ENCODE measurements at places on chromosomes 6 and 20. TPM values are rescaled to one million over a fixed set of nuclear protein-coding genes. Genes with fewer than 3 reads are reported as not detected.

The UBE3D gene
- total RNA-seq: 10.3 TPM

The DLL1 gene
- total RNA-seq: 59.8 TPM

The ERMARD gene
- total RNA-seq: 24.2 TPM

The SLC16A10 gene
- 6.2 TPM for total RNA-seq

The SLC17A3 gene
- total RNA-seq: not detected

The WFDC12 gene
- total RNA-seq: not detected

The TBXT gene
- total RNA-seq: not detected

The MMP24 gene
- 2.9 TPM for total RNA-seq

The FAM217B gene
- 49.9 TPM for total RNA-seq

- peaks cover 12% of the 10 kb centered on the region for H3K4me1 ChIP-seq
- DNase-seq: no peak
- no peak overlapping the region for H3K27ac ChIP-seq
- H3K27me3 ChIP-seq: no peaks in the 10 kb centered on the region
- no peak overlapping the region for H3K4me3 ChIP-seq
These were observed 19.8 kb downstream of the SUMO4 start for GRCh38 chr6:149419696-149420404.

GRCh38 chr6:138981416-138981815, 6.6 kb downstream of the REPS1 start:
- H3K27me3 ChIP-seq: no peaks in the 10 kb centered on the region
- no peak overlapping the region for H3K27ac ChIP-seq
- no peak overlapping the region for H3K4me3 ChIP-seq

- peaks cover 3% of the 10 kb centered on the region for H3K36me3 ChIP-seq
- H3K4me1 ChIP-seq: no peaks in the 10 kb centered on the region
- no peak for DNase-seq
- no peak overlapping the region for H3K4me3 ChIP-seq
- no peaks in the 10 kb centered on the region for H3K27me3 ChIP-seq
These were observed 55.2 kb upstream of the CBLN4 start for GRCh38 chr20:56060486-56060885.

DNA sequence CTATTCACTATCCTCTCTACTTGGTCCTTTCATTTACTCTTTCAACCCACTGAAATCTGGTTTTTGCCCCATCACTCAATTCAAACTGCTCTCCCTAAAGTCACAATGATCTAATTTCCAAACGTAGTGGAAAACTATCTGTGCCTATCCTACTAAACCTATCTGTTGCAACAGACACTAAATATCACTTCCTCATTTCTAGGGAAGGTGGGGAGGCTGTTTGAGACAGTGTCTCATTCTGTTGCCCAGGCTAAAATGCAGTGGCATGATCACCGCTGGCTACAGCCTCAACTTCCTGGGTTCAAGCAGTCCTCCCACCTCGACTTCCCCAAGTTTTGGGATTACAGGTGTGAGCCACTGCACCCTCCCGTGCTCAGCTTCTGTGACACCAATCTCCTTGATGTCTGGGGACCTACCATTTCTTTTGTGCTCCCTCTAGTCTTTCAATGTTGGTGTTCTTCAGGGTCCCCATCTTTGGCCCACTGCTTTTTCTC, 8.8 kb downstream of the RANBP9 start:
- H3K4me1 ChIP-seq: peaks cover 6% of the 10 kb centered on the region
- DNase-seq: no peak
- H3K27ac ChIP-seq: no peak overlapping the region
- no peaks in the 10 kb centered on the region for H3K36me3 ChIP-seq
- H3K27me3 ChIP-seq: no peaks in the 10 kb centered on the region
- no peak overlapping the region for H3K4me3 ChIP-seq

- H3K27ac ChIP-seq: peak overlapping the region; percentile 17
- H3K36me3 ChIP-seq: no peaks in the 10 kb centered on the region
- no peak for DNase-seq
- no peaks in the 10 kb centered on the region for H3K27me3 ChIP-seq
- no peak overlapping the region for H3K4me3 ChIP-seq
- H3K4me1 ChIP-seq: peaks cover 3% of the 10 kb centered on the region
These were observed 96.2 kb upstream of the RSPO3 start for GRCh38 chr6:127022302-127022701.

GRCh38 chr20:20366876-20367574, 879 bp upstream of the INSM1 start:
- no peak overlapping the region for H3K27ac ChIP-seq
- peaks cover 83% of the 10 kb centered on the region for H3K27me3 ChIP-seq
- H3K4me3 ChIP-seq: peak overlapping the region; percentile 88
- H3K4me1 ChIP-seq: peaks cover 34% of the 10 kb centered on the region
- H3K36me3 ChIP-seq: no peaks in the 10 kb centered on the region

DNA sequence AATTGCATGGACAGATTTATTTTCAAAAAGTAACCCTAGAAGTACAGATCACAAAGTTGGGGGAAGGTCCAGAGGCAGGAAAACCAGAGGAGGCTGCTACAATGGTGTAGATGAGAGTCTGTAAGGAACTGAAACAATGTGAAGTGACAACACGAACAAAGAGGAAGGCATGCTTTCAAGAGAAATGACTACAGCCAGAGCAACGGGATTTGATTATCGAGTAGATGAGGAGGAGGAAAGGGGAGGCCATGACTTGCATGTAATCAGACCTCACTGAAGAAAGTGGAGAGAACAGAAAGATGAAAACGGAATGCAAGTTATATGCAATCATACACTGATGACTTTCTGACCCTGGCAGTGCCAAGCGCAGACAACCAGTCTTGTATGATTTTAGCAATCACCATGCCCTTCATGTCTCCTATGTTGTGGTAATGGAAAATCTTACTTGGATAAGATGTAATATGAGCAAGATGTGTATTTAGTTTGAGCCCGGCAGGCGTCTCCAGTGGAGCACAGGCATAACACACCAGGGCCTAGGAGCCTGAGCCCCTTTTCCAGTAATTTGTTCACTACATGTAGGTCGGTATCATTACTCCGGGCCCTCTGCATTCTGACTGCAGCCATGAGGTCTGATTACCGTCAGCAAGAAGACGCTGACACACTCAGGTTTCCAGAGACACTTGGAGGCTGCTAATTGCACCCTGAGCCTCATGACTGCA, 34.0 kb upstream of the FAM83C start:
- no peak for DNase-seq
- peaks cover 27% of the 10 kb centered on the region for H3K4me1 ChIP-seq

GRCh38 chr20:62621251-62622110, 20.8 kb upstream of the SLCO4A1 start:
- H3K4me3 ChIP-seq: no peak overlapping the region
- H3K27ac ChIP-seq: peak overlapping the region; percentile 71
- peaks cover 8% of the 10 kb centered on the region for H3K4me1 ChIP-seq

DNA sequence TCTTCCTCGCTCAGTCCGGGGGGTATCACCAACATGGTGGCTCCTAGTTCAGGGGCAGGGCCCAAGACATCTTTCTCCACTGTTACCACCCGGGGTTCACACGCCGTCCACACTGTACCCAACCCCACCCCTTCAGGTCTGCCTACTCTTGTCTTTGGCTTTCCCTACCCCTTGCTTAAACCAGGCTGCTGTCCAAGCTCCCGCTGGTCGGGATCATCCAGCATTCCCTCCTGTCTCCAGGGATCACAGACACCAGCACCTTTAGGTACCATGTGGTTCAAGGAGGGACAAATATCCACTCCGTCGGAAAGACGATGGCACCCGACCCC, 395 bp downstream of the NELFE start:
- no peaks in the 10 kb centered on the region for H3K27me3 ChIP-seq
- H3K36me3 ChIP-seq: peaks cover 6% of the 10 kb centered on the region
- DNase-seq: no peak
- H3K27ac ChIP-seq: peak overlapping the region; percentile 95
- peaks cover 27% of the 10 kb centered on the region for H3K4me1 ChIP-seq

GRCh38 chr6:146813554-146813953, 214.8 kb downstream of the ADGB start:
- no peak for DNase-seq
- no peaks in the 10 kb centered on the region for H3K27me3 ChIP-seq

GRCh38 chr6:85236636-85237035, 213.2 kb upstream of the NT5E start:
- no peak overlapping the region for H3K4me3 ChIP-seq
- no peak for DNase-seq
- no peaks in the 10 kb centered on the region for H3K36me3 ChIP-seq
- H3K4me1 ChIP-seq: peaks cover 4% of the 10 kb centered on the region
- peaks cover under 1% of the 10 kb centered on the region for H3K27me3 ChIP-seq
- no peak overlapping the region for H3K27ac ChIP-seq

GRCh38 chr20:51236421-51236820, 213.5 kb upstream of the KCNG1 start:
- no peak for DNase-seq
- peaks cover 2% of the 10 kb centered on the region for H3K27me3 ChIP-seq
- no peaks in the 10 kb centered on the region for H3K36me3 ChIP-seq
- H3K27ac ChIP-seq: no peak overlapping the region

GRCh38 chr6:126812010-126812409, 306.5 kb upstream of the RSPO3 start:
- no peak overlapping the region for H3K4me3 ChIP-seq
- no peak overlapping the region for H3K27ac ChIP-seq
- H3K27me3 ChIP-seq: peaks cover 8% of the 10 kb centered on the region
- no peaks in the 10 kb centered on the region for H3K36me3 ChIP-seq
- peaks cover 4% of the 10 kb centered on the region for H3K4me1 ChIP-seq
- DNase-seq: no peak

All from neural crest cell (in vitro differentiated cells).